ENCODE measurements at places on chromosomes 2 and 18.

DNA sequence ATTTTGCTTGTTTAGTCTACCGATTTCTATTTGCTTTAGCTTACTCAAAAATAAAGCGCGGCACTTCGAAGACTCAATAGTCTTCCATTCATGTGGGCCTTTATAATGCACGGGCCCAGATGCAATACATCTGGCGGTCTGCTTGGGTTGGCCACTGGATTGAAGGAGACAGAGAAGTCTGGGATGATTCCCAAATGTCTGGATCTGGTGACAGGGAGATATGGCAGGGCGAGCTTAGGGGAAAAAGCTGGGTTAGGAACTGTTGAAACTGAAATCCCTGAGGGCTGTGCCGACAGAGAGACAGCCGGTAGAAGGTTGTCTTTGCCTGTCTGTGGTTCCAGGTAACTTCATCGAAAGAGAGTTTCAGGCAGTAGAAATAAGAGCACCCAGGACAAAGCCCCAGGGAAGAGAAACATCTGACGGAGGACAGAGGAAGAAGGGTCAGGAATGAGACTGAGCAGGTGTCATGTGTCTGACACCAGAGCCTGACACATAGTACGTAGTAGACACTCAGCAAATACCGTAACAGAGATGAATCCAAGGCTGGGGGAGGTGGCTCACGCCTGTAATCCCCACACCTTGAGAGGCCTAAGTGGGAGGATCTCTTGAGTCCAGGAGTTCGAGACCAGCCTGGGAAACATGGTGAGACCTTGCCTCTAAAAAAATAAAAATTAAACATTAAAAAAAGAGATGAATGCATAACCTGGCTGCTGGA, 13.6 kb downstream of the CLUL1 start:
- no peak for DNase-seq

DNA sequence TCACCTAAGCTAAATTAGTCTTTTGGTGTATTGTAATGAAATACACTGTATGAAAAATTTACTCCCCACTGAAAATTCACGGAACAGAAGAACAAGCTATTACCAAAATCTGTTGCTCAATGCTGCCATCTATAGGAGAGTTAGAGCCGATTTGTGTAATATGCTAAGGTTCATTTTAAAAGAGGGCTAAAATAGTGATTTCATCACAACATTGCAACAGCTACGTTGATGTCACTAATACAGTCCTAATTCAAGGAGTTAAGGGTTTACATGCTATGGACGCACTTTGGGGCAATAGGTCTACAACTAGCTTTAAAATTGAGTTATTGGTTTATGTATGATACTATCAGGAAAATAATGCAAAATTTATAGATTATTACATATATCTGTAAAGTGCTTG, 3.0 kb upstream of the IRS1 start:
- peak; percentile 95 for DNase-seq

DNA sequence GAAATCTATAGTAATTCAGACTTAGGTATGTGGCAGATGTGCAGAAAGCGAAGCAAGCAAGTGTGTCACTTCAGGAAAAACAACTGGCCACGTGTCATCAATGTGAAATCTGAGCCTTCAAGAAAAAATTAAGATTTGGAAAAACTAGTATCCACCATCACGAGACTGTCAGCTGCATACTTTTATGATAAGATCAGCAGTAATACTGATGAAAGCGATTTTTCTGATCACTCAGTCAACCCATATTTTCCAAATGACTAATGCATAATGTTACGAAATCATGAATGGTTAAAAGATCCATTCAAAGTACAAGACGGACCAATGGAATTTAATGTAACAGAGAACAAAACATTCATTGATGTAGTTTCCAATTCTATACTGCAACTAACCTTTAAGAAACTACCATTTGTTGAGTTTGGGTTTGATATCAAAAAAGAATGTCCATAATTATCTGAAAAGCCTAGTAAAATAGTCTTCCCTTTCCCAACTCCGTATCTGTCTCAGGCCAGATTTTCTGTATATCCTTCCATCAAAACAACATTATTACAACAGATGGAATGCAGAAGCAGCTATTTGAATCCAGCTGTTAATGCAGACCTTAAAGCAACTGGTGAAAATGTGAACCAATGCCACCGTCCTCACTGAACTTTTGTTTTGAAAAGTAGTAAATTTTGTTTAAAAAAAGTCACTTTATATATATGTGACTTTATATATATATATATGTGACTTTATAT, 17.0 kb upstream of the BCL2 start:
- DNase-seq, result peak; percentile 97

DNA sequence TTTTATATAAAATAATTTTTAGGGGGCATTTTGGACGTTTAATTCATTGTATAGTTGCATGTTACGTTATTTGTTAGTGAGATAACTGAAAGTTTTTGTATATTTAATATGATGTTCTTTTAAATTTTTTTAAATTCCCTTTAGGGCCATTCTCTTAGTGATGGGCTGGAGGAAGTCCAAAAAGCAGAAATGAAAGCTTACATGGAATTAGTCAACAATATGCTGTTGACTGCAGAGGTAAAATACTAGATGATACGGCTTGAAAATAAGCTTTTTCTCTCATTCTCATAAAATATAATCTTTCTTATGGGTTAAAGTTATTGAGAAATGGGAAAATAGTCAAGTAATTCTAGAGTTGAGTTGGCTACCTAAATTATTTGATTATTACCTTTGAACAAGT, 58.9 kb downstream of the MTX2 start:
- no peak for DNase-seq

DNA sequence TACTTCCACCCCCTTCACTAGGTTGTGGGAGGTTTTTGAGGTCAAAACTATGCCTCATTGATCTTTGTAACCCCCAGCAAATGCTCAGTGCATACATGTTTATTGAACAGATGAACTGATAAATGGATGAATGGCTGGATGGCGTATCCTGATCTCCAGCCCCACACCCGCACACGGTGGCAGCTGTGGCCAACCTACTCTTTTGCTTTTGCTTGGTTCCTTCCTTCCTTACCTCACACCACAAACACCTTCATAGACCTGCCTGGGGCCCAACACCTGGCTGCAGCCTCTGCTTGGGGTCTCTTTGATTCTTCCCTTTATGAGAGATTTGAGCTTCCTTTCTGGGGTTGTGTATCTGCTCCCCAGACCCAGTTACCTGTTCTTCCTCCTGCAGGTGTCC, 25.9 kb downstream of the SPP2 start:
- no peak for DNase-seq

- DNase-seq, result peak; percentile 32
Observed at GRCh38 chr2:48530033-48530811, at the start of gene STON1. Gene STON1, plus strand, starts transcription at chr2:48530154. Its CDS starts 50,480 bp downstream, at chr2:48580634.

- peak; percentile 83 for DNase-seq
Observed at GRCh38 chr2:200615247-200615646, 29.4 kb downstream of the AOX1 start.

GRCh38 chr2:177164584-177165052, 48.0 kb upstream of the HNRNPA3 start:
- DNase-seq, result peak; percentile 80

GRCh38 chr2:147925886-147926285, 81.1 kb downstream of the ACVR2A start:
- DNase-seq, result peak; percentile 12

DNA sequence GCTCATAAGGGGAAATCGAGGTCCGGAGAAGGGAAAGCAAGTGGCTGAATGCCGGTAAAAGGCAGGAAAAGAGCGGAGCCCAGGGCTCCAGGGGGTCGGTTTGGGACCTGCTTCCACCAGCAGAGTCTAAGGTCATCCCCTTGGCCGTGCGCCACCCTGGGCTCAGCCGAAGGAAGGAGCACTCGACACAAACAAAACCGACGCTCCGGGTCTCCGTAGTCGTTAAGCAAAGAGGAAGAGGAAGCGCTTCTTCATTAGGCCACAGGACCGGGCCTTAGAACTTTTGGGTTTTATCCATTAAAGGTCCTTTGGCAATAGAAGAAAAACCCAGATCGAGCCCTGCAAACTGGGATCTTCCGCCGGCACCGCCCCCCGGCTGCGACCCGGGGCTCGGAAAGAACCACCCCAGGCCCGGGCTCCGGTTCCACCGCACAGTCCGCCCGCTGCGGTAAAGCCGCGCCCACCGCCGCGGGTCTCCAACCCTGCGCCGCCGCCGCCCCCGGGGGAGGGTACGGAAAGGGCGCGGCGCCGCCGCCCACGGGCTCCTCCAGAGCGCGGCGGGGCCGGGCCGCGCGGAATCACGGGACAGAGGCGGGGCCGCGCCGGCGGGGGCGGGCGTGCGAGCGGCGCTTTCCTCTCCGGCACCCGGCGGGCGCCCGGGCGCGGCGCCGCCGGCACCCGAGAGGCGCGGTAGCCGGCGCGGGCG, at the start of gene TTL:
TSS of gene TTL (plus strand) at position 629 of the 706 bp plus-strand sequence. CDS start 189 bp downstream, outside the sequence.
- DNase-seq, result peak; percentile 54

GRCh38 chr2:68290901-68291300, 28.8 kb downstream of the CNRIP1 start:
- DNase-seq, result no peak

Measured in fibroblast of mammary gland (primary cell).